ENCODE measurements at places on chromosomes 1 and 21.

DNA sequence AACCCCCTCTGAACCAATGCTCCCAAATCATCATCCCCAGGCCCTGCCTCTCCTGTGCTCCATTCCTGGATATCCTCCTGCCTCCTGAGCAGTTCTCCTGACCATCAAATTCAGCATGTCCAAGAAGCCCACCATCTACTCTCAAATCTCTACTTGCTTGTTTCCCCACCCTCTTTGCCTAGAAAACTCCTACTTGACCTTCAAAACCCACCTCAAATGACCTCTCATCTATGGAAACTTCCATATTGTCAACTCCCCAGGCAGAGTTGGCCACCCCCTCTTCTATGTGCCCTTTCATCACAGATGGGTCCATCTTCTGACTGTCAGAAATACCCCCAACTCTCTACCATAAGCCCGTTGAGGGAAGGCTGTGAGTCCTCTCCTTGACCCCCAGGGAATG is 16.8 kb downstream of the ADGRB2 start:
- no peak for DNase-seq

GRCh38 chr1:36322786-36323635 is 434 bp downstream of the EVA1B start:
- DNase-seq, result peak; percentile 36

GRCh38 chr1:40042341-40042740 is 1.8 kb downstream of the CAP1 start:
- no peak for DNase-seq

DNA sequence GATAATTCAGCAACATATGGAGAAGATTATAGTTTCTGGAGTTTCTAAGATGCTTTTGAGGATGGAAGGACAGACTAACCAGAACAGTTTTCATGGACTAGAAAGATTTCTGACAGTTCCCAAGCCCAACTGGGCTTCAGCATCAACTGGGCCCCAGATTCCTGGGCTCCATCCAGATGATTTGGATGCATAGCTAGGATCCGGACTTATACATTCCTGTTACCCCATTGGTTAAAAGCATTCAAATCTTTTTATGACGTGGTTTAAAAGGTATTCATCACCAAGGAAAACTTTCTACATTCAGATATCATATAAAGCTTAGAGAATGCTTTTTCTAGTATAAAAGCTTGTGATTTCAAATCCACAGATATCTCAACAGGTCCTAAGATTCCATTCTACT is 29.7 kb downstream of the TSHB start:
- DNase-seq, result no peak

- DNase-seq, result no peak
Observed at GRCh38 chr1:53122201-53122885, 20.1 kb downstream of the SLC1A7 start.

DNA sequence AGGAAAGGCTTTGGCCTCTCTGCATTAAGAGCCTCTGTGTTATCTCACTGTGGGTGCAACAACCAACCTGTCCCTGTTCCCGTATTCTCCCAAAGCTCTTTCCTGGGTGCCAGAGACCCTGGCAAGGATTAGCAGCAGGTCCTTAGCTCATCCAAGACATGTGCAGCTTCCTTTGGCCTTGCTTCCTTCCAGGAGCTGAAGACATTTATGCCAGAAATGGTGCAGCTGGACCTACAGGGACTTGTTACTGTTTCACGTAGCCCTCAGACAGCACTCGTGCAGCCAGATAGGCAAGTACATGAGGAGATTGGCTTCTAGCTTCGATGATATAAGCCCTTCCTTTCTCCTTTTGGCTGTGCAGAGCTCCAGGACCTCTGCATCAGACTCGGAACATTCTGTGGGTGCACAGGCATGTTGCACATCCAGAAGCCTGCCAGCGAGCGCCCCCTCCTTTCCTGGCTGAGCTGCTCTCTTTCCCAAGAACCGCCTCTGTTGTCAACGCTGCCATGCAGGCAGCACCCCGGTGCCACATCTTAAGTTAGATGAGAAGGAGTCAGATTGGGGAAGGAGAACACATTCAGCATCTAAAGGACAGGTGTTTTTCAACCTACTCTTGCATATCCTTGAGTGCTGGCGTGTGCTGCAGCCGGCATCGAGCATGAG is 284.5 kb upstream of the PLXNA2 start:
- DNase-seq, result no peak

DNA sequence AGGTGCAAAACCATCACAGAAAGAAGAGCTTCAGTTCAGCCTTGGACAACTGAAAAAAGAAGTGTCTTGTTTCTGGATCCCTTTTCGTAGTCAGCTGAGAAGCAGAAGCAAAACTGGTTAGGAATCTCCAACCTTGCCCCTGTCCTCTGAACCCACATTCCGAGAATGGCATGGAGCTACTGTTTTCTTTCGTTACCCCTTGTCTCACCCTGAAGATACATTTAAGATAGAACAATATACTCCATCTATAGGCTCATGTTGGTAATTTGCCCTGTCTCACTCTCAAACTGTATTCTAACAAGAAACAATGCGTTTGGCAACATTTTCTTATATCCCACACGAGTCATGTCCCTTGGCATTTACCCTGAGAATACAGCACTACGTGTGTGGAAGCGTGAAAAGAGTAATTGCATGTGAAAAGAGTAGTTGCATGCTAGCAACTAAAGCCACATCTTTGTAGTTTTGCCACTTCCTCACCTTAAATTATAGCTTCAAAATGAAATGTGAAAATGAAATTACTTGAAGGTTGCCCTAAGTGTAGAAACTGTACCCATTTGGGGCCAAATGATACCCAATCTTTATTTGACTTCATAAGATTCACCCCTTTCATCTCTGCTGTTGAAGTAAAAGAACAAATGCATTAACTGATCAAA is 5.3 kb downstream of the SLAMF7 start:
- DNase-seq, result no peak

Measured in T-cell (primary cell).